Activated T-cell treated with anti-CD3 and anti-CD28 coated beads, Interleukin-2, amount 50 U/mL, for 72 hours (primary cell): ENCODE measurements at places on chromosomes 3 and 15. TPM values are rescaled to one million over a fixed set of nuclear protein-coding genes. Genes with fewer than 3 reads are reported as not detected.

SI gene
- total RNA-seq = not detected

- no peak overlapping the region for H3K27ac ChIP-seq
- H3K4me1 ChIP-seq = peaks cover 6% of the 10 kb centered on the region
- H3K27me3 ChIP-seq = peaks cover 60% of the 10 kb centered on the region
- no peak overlapping the region for H3K4me3 ChIP-seq
- no peak for DNase-seq
- H3K36me3 ChIP-seq = no peaks in the 10 kb centered on the region
Observed at GRCh38 chr15:69087366-69087976, 73.0 kb upstream of the GLCE start.

DNA sequence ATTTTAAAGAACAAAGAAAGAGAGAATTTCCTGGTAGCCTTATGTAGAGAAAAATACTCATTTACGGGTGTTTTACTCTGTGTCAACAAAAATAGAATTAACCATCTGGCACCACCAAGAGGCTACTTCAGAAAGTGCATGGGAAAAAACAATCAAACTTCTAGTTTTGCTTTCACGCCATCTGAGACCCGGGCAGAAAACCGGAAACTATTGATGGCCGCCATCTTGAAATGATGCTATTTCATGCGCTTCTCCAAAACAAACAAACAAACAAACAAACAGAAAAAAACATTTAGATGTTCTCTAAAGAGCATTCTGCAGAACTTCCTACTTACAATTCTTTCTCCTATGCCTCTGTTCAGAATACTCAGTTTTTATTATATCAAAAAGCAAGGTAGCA is 49.4 kb upstream of the SYNPR start:
- peak overlapping the region; percentile 50 for H3K4me3 ChIP-seq
- DNase-seq = peak; percentile 7
- H3K36me3 ChIP-seq = no peaks in the 10 kb centered on the region
- no peak overlapping the region for H3K27ac ChIP-seq
- H3K27me3 ChIP-seq = no peaks in the 10 kb centered on the region
- H3K4me1 ChIP-seq = no peaks in the 10 kb centered on the region

DNA sequence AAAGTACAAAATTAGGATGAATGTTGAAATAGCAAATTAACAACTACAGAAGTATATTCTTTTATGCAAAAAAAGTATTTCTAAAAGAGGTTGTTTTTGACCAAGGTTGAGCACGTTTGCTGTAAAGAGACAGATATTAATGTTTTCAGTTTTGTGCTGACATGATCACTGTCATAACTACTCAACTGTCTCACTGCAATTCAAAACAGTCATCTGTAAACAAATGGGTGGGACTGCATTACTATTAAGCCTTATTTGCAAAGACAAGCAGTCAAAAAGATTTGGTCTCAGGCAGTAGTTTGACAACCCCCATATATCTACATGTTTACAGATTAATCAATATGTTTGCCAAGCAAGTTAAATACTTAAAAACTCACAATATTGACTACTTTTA is 109.1 kb upstream of the ZNF385D start:
- no peaks in the 10 kb centered on the region for H3K27me3 ChIP-seq
- no peak overlapping the region for H3K27ac ChIP-seq
- no peak overlapping the region for H3K4me3 ChIP-seq
- H3K36me3 ChIP-seq = no peaks in the 10 kb centered on the region

GRCh38 chr15:68812069-68812468 is 8.6 kb downstream of the ANP32A start:
- no peak overlapping the region for H3K27ac ChIP-seq
- peaks cover 31% of the 10 kb centered on the region for H3K36me3 ChIP-seq
- H3K4me3 ChIP-seq = no peak overlapping the region
- peaks cover 87% of the 10 kb centered on the region for H3K4me1 ChIP-seq

DNA sequence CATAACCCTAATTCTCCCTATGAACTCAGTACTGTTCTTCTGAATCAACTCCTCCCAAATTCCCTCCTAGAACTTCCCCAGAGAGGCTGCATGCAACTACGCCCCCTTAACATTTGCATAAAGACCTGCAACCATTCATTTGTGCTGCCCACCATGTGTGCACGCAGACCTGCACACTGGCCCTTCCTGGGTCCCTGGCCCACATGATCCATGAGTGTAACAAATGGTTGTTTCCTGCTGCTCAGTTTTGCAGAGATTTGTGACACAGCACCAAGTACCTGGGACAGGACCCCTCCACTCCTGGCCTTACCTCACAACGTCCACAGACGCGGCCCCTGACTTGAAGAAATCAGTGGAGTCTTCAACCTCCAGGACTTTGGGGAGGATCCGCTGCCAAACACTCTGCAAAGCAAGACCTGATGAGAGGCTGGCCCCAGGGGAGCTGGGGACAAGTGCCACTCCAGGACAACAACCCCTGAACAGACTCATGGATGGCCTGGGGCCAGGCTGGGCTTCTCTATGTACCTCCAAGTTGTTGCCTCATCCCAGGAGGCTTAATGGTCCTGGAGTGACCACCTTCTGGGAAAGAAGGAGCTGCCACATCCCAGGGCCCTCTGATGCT is 33.8 kb downstream of the ALDH1L1 start:
- H3K36me3 ChIP-seq = no peaks in the 10 kb centered on the region
- peaks cover 17% of the 10 kb centered on the region for H3K27me3 ChIP-seq
- H3K4me1 ChIP-seq = no peaks in the 10 kb centered on the region
- DNase-seq = no peak
